ENCODE measurements at places on chromosomes 7 and 10.

GRCh38 chr7:130151591-130152492, 53.4 kb downstream of the TMEM209 start:
- DNase-seq: no peak

- DNase-seq: no peak
These were observed 39.2 kb upstream of the LRRC17 start for GRCh38 chr7:102873470-102874165.

DNA sequence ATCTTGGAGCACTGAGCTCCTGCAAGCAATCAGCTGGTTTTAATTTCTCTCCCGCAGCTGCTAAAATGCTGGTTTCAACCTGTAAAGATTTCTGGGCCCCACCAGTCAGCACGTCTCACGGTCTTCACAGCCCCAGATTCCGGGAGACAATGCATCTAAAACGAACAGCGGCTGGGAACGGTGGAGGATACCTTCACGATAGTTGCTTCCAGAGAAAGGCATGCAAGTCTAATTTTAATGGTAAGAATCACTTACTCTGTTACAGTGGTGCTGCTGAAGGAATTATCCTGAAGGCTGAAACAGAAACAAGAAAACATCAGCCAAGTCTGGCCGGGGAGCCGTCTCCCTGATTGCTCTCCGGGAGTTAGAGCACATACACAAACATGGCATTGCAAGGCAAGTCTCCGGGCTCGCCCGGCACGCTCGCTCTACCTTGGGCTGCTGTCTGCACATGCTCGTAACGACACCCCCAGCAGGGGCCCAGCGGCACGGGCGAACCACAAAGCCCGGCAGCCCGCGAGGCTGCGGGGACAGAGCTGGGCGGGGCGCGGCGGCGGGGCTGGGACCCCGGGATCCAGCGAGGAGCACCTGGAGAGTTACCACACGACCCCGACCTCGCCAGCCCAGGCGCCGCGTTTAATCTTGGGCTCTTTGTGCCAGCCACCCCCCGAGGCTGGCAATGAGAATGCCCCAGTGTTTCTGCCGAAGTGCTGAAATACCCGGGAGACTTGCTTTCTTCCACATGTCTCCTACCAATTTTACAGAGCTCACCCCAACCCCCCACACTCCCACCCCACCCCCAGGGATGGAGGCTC, at the start of gene FAM13C:
Gene FAM13C (minus strand): TSS at position 406 of the 815 bp plus-strand sequence. CDS start 89 bp downstream, at position 317.
- DNase-seq: no peak

DNA sequence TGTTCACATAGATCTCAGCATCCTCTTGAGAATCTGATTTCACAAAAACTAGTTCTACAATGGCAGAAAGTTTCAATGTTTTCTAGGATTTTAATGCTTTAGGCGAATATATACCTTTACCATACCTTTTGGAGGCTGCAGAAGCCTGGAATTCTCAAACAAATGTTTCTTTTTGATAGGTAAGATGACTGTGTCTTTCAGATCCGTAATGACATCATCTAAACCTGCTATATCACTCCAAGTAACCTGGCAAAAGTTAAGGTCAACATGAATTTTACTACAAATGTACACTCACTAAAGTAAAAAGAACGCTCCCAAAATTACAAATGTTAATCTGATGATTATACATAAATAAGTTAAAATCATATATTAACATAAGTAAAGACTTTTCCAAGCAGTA, 27.8 kb downstream of the ATAD1 start:
- no peak for DNase-seq

GRCh38 chr10:114631666-114632417, 26.2 kb downstream of the ABLIM1 start:
- DNase-seq: no peak

- no peak for DNase-seq
These were observed 111.2 kb upstream of the KIAA1217 start for GRCh38 chr10:24097751-24098207.

GRCh38 chr10:50310560-50311174, 59.4 kb upstream of the ASAH2 start:
- no peak for DNase-seq

GRCh38 chr10:120437541-120437940, 19.5 kb upstream of the PLPP4 start:
- no peak for DNase-seq

- no peak for DNase-seq
These were observed 1107.2 kb downstream of the NRG3 start for GRCh38 chr10:82982110-82982608.

- DNase-seq: no peak
These were observed 29.1 kb upstream of the VPS41 start for GRCh38 chr7:38938001-38938485.

DNA sequence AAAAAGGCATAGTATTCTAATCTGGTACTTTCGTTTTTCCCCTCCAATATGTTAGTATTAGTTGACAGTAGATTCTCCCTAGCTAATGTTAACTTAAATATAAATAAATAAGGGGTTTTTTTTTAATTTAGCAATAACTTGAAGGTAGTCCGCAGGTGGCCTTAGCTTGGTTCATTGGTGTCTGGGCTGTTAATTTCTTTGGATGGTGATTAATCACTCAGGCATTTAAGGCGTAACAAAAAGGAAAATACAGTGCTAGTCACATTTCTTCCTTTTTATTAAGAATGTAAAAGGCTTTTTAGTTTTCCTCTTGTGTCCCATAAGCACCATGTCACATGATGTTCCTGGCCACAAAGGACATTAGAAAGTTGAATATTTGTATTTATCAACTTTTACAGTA, 161.0 kb upstream of the POT1 start:
- DNase-seq: no peak
